G401 (cell line): ENCODE measurements at places on chromosomes 2 and 18. TPM values are rescaled to one million over a fixed set of nuclear protein-coding genes. Genes with fewer than 3 reads are reported as not detected.
A peak's percentile ranks its signal among the peaks of the same experiment; 100 is the strongest.

FBLN7 gene
- total RNA-seq, result not detected in 2 replicates

CLHC1 gene
- total RNA-seq, result 0.62 and 6.6 TPM in 2 replicates

NYAP2 gene
- not detected in 2 replicates for total RNA-seq

STAT4 gene
- total RNA-seq, result not detected in 2 replicates

SERPINB10 gene
- total RNA-seq, result not detected in 2 replicates

CCDC121 gene
- total RNA-seq, result 2.9 and 4.2 TPM in 2 replicates

EGR4 gene
- not detected in 2 replicates for total RNA-seq

DAW1 gene
- total RNA-seq, result not detected in 2 replicates

TGFA gene
- not detected in 2 replicates for total RNA-seq

TFCP2L1 gene
- 0.03 TPM in 1 of 2 replicates, not detected in the other for total RNA-seq

PLA2R1 gene
- not detected in 2 replicates for total RNA-seq

SGPP2 gene
- total RNA-seq, result not detected in 2 replicates

- no peak for DNase-seq
Observed at GRCh38 chr2:38248255-38248654, 128.8 kb downstream of the ATL2 start.

- DNase-seq, result no peak
Observed at GRCh38 chr2:10352972-10353371, 50.3 kb downstream of the HPCAL1 start.

GRCh38 chr18:61551586-61551985 lies 218.4 kb downstream of the CDH20 start:
- peak; percentile 92 for DNase-seq

DNA sequence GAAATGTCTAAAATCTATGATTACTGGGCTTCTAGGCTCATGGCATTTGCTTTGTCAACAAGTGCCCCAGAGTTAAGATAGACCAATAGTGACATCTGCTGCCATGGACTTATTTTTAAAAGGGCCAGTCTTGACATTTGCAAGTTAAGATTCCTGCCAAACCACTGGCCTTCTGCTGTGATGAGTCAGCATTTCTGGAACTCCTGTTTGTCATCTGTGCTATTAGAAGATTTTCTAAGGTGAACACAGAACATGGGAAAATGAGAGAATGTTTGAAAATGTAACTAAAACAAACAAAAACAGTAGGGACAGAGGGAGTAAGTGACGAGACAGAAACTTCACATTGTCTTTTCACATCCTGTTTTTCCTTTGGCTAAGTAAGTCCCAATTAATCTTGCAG lies 93.7 kb upstream of the WDR75 start:
- peak; percentile 8 for DNase-seq

- DNase-seq, result peak; percentile 36
Observed at GRCh38 chr2:179677077-179677688, 184.2 kb downstream of the ZNF385B start.

- DNase-seq, result no peak
Observed at GRCh38 chr2:174184915-174185314, 63.4 kb downstream of the OLA1 start.

- no peak for DNase-seq
Observed at GRCh38 chr2:121309801-121310200, 24.8 kb upstream of the TFCP2L1 start.

DNA sequence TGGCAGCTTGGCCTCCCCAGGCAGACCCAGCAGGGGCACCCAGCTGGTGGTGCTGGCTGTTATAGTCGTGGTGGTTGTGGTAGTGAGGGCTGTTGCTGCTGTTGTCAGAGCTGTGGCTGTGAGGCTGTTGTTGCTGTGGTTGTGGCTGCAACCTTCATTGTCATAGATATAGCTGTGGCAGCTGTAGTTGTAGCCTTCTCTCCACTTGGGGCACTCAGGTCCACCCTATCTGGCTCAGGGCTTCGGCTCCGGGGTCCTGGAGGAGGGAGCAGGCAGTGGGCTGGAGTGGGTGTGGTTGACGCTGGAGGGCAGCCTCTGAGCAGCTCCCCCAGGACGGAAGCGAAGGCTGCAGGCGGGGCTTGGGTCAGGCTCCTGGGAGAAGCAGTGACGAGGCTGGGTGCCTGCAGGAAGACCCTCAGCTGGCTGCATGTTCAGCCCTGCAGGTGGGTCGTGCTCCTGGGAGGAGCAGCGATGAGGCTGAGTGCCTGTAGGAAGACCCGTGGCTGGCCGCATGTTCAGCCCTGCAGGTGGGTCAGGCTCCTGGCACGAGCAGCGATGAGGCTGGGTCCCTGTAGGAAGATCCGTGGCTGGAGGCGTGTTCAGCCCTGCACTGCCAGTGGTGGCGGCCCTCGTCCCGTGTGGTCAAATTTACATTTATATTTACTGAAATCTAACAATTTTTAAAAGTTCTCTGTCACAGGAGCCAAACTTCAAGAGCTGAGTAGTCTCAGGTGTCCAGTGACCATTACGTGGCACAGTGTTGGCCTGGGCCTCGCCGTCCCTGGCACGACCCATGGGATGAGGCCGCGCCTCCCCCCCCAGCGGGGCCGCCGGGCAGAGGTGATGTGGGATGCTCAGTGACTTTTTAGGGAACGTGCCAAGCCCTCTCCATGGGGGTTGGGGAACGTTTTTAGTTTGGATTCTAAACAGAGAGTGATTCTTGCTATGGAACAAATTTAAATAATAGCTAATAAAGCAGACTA lies 79.2 kb upstream of the PXDN start:
- DNase-seq, result no peak

DNA sequence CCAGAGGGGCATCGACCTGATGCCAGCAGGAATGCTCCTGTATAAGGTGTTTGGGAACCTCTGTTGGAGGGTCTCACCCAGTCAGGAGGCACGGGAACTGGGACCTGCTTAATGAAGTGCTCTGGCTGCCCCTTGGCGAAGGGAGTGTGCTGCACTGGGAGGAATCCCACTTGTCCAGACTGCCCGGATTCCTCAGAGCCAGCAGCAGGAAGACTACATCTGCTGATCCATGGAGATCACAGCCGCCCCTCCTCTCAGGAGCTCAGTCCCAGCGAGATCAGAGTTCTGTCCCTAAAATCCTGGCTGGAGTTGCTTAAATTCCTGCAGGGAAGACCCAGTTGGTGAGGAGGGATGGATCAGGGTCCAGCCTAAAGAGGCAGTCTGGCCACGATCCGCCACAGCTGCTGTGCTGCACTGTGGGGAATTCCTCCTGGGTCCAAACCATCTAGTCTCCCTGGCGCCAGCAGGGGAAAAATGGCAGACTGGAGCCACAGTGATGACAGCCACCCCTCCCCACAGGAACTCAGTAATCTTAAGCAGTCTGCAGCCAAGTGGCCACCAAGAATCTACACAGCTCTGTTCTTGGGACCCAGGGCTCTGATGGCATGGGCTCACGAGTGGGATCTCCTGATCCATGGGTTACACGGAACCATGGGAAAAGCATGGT lies 76.5 kb upstream of the NRP2 start:
- DNase-seq, result no peak

DNA sequence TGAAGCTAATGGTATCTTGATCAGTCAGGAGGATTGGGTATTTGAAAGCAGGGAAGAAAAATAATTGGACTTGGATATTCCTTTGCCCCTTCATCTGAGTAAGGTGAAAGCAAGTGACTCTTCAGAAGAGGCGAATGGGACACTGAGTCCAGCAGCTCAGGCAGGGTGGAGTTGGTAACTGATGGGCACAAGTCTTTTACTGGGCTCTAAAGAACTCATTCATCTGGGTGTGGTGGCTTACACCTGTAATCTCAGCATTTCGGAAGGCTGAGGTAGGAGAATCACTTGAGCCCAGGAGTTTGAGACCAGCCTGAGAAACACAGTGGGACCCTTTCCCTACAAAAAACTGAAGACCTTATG lies 11.2 kb downstream of the CFLAR start:
- DNase-seq, result peak; percentile 36

DNA sequence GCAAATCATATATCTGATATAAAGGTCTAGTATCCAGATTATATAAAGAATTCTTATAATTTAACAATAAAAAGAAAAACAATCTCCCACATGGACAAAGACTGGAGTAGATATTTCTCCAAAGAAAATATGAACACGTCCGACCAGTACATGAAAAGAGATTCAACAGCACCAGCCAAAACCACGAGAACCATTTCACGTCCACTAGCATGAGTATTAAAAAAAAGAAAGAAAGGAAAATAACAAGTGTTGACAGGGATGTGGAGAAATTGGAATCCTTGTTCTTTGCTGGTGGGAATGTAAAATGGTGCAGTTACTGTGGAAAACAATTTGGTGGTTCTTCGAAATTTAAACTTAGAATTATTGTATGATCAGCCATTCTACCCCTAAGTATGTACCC lies 432.7 kb upstream of the TRIB2 start:
- DNase-seq, result no peak

GRCh38 chr2:202187570-202187969 lies 50.8 kb downstream of the SUMO1 start:
- DNase-seq, result no peak

GRCh38 chr2:241066893-241067341 lies 35.2 kb downstream of the MTERF4 start:
- DNase-seq, result no peak

- DNase-seq, result no peak
Observed at GRCh38 chr2:106334802-106335201, 133.4 kb downstream of the RGPD3 start.

DNA sequence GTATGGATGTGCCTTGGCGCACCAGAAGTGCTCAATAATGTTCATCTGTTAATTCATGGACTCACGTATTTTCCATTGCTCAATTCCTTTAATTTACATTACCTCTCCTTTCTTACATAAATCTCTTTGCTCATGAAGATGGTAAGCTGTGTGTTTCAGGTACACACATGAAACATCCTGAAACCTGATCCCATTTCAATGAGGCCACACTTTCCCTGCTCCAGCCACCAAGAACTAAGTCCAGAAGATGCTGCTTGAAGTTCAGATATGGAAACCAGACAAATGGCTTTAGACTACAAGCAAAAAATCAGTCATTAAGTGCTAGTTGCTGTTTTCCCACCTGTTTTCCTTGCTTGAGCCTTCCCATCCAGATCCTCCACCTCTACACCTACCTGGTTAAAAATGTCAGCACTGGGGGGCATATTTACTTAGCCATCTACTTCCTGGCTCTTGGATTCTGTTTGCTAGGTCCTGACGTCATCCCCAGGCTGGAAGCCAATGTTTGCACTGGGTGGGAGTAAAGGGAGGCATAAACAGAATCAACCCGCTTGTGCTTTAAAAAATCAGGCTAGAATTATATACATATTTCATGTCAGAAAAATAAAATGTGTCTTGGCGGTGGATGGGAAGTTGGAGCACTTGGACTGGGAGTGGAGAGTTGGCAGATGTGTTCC lies 309.7 kb downstream of the OSR1 start:
- no peak for DNase-seq

DNA sequence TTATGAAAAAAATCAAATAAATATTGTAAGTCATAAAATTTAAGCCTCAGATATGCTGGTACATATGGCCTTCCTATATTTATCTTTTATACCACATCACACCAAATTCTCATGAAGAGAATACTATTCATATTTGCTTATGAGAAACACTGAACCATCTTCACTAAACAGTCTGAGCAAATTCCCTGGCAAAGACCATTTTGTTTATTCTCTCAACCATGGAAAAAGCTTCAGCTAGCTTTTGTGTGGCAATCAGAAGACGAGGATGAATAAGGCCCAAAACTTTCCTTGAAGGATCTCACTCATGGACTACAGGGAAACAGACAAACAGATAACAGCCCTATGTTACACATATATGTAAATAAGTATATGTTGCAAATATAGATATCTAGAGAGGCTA lies 252.1 kb downstream of the TMX3 start:
- DNase-seq, result no peak

GRCh38 chr2:204604061-204604460 lies 58.8 kb downstream of the PARD3B start:
- DNase-seq, result no peak

GRCh38 chr2:172248785-172249187 lies 146.1 kb upstream of the DLX2 start:
- no peak for DNase-seq

GRCh38 chr2:107132070-107132469 lies 246.1 kb upstream of the ST6GAL2 start:
- DNase-seq, result no peak

DNA sequence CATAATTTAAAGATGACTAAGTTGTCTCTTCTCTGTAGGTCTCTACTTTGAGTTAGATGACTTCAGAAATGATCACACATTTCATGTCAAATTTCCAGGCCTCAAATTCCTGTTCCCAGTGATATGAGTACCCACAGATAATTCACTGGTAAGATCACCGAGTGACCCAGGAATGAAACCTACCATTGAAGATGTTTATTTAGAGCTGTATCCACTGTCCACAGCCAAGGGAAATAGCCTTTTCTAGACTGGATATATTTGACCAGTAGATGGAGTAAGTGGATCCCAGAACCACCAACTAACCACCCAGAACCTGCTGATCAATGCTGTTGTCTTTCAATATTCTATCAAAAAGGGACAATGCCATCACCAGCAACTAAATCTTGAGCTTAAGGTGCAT lies 238.8 kb downstream of the SLC8A1 start:
- DNase-seq, result no peak

GRCh38 chr2:68721482-68722101 lies 13.0 kb upstream of the ARHGAP25 start:
- no peak for DNase-seq

GRCh38 chr2:102455061-102455670 lies 17.9 kb upstream of the SLC9A4 start:
- DNase-seq, result no peak

DNA sequence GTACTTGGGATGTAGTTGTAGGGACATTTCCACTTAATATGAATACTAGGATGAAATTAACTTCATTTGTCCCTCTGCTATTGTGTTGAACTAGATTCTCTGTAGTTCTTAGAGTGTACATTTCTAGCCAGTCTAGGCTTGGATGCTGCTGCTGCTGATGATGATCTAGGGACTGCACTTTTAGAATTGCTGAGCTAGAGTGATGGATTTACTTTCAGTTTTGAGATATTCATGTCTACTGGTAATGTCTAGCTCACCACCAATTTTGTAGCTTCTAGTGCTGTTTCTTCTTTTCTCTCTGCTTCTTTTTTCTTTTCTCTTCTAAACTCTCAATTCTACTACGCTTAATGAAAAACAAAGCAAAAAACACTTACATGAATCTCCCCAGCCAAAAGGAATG lies 49.4 kb downstream of the MRPS9 start:
- DNase-seq, result no peak

GRCh38 chr2:26652361-26653041 lies 11.3 kb upstream of the CIB4 start:
- no peak for DNase-seq

- no peak for DNase-seq
Observed at GRCh38 chr18:51361130-51361860, 163.8 kb upstream of the MEX3C start.

- no peak for DNase-seq
Observed at GRCh38 chr2:234595829-234596228, 98.9 kb upstream of the ARL4C start.
